ENCODE measurements at places on chromosomes 3 and 15.

DNA sequence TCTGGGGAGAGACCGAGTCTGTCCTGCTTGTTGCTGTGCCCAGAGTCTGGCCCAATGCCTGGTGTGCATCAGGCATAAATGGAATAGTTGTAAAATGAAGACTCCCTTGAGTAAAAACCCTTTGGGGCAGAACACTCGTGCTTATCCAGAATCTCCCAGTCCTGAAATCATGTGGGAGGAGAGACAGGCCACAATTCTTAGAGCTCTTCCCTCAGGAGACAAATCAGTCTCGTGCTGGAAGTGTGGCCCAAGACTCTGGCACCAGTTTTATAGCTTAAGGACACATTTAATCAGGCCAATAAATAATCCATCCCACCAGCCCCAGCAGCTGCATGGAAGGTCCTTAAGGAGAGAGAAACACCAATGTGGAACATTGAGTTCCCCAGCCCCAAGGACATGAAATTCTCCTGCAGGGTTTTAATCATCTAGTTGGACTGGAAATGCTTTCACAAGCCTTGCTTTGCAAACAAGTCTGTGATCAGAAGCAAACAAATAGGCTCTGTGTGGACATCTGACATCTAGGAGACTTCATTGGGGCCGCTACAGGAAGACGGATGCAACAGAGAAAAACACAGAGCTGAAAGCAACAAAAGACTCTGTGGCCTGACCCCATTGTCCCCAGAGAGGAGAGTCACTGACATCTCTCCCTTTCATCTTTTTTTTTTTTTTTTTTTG lies 70.4 kb downstream of the LSM3 start:
- no peak for DNase-seq

DNA sequence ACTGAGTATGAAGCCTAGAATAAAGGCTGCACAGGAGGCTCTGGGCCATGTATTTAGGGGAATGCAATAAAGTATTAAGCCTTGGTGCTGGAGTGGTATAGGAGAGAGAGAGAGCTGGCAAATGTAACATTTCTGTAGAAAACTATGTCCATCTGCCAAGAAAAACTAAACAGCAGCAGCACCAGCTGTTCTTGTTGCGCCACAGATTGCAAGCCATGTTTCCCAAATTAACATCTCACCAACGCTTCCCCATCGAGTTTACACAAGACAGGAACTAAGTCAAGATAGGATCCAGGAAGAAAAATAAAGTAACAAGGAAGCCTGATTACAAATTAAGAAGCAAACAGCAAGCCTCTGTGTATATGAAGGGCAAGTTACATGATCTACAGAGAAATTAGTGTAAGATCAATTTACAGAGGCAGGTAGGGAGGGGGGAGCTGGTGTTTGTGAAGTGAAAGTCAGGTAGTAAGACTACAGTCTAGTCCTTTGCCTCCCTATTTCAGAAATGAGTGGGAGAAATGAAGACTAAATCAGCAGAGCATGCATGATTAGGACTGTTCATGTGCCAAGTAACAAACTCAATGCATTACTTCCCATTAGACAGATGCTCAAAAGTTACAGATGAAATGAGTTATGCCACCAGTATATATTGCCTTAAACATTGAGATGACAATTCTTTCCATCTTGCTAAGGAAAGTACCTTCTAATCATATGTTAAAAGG lies 900.5 kb downstream of the EPHA3 start:
- DNase-seq = no peak

DNA sequence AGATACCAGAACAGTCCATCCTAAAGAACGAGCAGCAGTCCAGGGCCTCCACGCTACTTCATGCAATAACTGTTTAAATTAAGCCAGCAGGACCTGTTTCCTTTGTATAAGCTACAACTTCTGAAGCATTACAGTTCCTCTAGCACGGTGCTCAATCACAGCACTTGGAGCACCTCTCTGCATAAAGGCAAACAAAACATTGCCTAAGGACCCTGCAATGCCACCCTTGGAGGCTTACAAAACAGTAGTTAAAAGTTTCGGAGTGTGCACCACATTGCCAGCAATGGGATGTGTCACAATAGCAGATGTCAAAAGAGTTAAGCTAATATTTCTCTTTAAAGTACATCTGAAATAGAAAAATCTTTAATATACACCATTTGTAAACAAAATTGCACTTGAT lies 2.6 kb upstream of the VPS39 start:
- DNase-seq = no peak

DNA sequence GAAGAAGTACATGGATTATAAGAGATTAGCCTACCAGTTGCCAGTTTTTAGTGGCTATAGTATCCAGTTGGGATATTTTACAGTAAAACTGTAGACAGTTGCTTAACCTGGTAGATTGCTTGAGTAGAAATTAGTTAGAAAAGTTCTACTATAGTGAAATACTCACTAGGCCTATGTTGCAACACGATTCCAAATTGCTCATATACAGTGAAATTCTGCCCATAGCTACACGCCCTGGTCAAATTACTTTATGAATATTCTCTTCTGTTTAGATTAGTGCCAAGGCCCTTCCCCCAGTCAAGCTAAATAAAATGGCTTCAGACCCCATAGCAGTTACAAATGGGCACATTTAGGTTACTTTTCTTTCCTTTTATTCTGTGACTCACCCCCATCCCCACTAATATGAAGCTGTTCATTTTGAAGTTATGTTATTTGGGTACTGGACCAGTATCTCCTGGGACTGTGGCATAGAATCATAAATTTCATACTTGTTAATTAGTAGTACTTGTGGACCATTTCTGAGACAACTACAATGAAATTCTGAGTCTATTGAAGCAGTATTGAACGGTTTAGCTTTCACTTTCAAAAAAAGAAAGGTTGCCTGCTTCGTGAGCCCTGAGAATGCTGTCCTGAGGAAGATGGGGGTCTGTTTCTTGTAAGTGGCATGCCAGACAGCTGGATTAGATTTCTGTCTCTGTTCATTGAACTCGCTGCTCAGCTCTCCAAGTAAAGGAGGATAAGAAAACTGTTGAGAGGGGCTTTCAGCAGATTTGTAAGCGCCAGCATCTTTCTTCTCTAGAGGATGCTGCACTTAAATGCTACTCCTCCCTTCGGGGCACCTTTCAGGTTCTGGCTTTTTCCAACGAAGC lies 65.8 kb upstream of the CFAP20DC start:
- DNase-seq = no peak

- DNase-seq = no peak
Observed at GRCh38 chr3:50737193-50737905, 62.6 kb downstream of the DOCK3 start.

- no peak for DNase-seq
Observed at GRCh38 chr3:122572940-122573412, 4.5 kb upstream of the PARP15 start.

GRCh38 chr3:138186221-138186620 lies 880 bp upstream of the ARMC8 start:
- no peak for DNase-seq

- no peak for DNase-seq
Observed at GRCh38 chr3:187662848-187663409, 7.3 kb downstream of the SST start.

- DNase-seq = no peak
Observed at GRCh38 chr3:124263168-124263567, 271.2 kb upstream of the ROPN1 start.

GRCh38 chr3:32239307-32240158 lies 1.1 kb downstream of the CMTM8 start:
- DNase-seq = no peak

Data from NCI-H2081 treated with DMSO at 0.1 percent for 48 hours (cell line).